ENCODE measurements at places on chromosomes 2 and 18. TPM values are rescaled to one million over a fixed set of nuclear protein-coding genes. Genes with fewer than 3 reads are reported as not detected.
A peak's percentile ranks its signal among the peaks of the same experiment; 100 is the strongest.

Gene CYRIA
- 2.2 TPM for total RNA-seq

Gene MEIS1
- total RNA-seq, result 59.0 TPM

Gene KCNE4
- total RNA-seq, result 0.75 TPM

Gene KCNF1
- 1.3 TPM for total RNA-seq

DNA sequence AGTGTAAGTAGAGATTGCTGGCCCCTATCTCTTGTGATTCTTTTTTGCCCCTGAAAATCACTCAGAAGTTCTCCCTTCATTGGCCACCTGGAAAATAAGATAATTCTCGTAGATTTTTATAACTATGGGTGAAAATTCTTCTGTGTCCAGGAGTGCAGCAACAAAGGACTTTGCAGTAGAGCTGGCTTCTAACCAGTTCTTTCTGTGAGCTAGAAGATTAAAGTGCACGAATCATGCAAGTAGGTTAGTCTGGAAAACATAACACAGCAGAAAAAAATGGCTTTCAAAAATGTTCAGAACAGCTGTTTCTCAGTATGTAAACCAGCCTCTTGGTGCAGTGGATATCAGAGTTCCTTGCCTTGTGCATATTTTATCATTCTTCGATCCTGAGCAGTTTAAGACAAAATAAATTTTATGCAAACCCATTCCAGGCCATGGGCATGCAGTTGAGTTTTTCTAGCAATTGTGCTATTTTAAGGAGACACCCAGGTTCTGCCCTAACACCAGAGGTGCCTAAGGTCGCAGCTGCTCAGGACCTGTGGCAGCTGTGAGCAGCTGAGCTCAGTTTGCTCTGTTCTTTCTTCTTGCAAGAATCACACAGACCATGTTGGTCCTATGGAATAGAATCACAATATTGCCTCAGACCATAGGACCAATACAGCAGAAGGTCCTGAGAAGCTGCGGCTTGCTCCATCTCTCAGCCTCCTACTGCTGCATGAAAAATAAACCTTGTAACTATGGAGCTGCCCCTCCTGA lies 80.9 kb upstream of the BCL2L11 start:
- no peak overlapping the region for H3K4me3 ChIP-seq
- DNase-seq, result no peak
- no peaks in the 10 kb centered on the region for H3K4me1 ChIP-seq
- no peaks in the 10 kb centered on the region for H3K36me3 ChIP-seq

GRCh38 chr2:95552911-95553310 lies 38.9 kb upstream of the TRIM43 start:
- H3K27ac ChIP-seq, result no peak overlapping the region
- no peak overlapping the region for H3K4me3 ChIP-seq
- no peak for DNase-seq
- H3K36me3 ChIP-seq, result no peaks in the 10 kb centered on the region
- no peaks in the 10 kb centered on the region for H3K27me3 ChIP-seq
- H3K4me1 ChIP-seq, result peaks cover 3% of the 10 kb centered on the region

DNA sequence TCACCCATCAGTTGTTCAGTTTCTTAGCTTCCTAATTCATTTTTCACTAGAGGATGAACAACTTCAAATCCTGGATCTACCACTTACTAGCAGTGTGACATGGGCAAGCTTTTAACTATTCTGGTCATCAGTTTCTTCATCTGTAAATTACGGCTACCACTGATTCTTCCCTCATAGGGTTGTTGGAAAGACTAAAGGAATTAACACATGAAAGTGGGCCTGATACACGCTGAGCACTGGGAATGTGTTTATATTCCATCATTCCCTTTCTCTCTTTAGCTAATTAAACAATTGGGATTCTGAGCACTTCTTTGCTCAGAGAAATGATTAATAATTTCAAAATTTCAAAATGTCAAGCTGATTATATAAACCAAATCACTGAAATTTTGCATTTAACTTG lies 862.3 kb upstream of the GCFC2 start:
- H3K4me1 ChIP-seq, result no peaks in the 10 kb centered on the region
- H3K27me3 ChIP-seq, result no peaks in the 10 kb centered on the region
- H3K4me3 ChIP-seq, result no peak overlapping the region
- no peak for DNase-seq
- H3K36me3 ChIP-seq, result no peaks in the 10 kb centered on the region

DNA sequence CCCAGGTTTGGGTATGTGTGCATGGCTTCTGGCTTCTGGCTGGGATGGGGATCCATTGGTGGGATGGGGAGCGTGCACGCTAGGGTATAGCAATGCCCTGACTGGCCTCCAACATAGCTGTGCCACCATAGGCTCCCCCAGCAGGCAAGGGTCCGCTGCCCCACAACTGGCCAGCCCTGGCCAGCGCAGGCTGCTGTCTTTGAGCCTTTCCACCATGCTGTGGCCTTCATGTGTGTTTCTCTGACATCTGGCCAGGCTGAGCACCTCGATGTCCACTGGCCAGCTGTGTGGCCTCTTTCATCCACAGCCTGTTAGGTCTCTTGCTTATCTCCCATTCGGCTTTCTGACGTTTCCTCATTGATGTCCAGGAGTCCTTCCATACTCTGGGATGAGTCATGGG lies 231.3 kb downstream of the NDUFA10 start:
- H3K4me3 ChIP-seq, result no peak overlapping the region
- no peak overlapping the region for H3K27ac ChIP-seq
- H3K27me3 ChIP-seq, result no peaks in the 10 kb centered on the region
- H3K36me3 ChIP-seq, result no peaks in the 10 kb centered on the region
- no peak for DNase-seq
- H3K4me1 ChIP-seq, result no peaks in the 10 kb centered on the region

- H3K36me3 ChIP-seq, result no peaks in the 10 kb centered on the region
- H3K4me3 ChIP-seq, result no peak overlapping the region
- H3K27me3 ChIP-seq, result no peaks in the 10 kb centered on the region
- no peaks in the 10 kb centered on the region for H3K4me1 ChIP-seq
These were observed 434.2 kb downstream of the GRB14 start for GRCh38 chr2:164187121-164187520.

DNA sequence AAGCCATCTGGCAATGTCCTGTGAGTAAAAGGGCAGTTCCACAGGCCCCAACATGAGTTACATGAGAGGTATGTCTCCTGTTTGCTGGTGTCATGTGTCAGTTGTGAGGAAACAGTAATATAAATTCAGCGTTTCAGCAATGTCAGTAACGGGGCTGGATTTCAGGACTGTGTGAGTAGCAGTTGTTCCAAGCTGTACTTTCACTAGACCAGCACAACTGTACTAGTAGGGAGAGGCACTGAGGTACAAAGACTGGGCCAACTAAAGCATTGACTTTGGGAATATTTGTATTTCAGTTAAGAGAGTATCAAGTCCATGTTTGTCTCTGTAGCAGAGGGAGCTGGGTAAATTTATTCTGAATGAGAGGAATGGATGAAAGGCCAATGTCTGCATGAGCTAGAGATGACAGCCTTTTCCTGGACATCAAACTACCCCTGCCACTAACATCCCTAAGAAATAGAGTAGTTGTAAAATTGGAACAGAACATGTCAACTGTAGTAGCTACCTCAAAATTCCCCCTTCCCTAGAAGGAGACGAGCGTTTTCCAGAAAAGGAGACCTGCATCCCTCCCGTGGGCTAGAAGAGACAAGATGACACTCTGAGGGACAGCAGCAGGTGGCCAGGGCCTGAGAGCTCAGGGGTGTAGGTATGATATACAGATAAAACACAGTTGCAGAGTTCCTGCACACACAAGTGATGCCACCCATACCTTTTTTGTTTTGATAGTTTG lies 24.4 kb downstream of the EIF4E2 start:
- no peak overlapping the region for H3K4me3 ChIP-seq
- peaks cover 4% of the 10 kb centered on the region for H3K4me1 ChIP-seq
- DNase-seq, result no peak
- H3K27me3 ChIP-seq, result no peaks in the 10 kb centered on the region
- no peak overlapping the region for H3K27ac ChIP-seq
- H3K36me3 ChIP-seq, result no peaks in the 10 kb centered on the region

DNA sequence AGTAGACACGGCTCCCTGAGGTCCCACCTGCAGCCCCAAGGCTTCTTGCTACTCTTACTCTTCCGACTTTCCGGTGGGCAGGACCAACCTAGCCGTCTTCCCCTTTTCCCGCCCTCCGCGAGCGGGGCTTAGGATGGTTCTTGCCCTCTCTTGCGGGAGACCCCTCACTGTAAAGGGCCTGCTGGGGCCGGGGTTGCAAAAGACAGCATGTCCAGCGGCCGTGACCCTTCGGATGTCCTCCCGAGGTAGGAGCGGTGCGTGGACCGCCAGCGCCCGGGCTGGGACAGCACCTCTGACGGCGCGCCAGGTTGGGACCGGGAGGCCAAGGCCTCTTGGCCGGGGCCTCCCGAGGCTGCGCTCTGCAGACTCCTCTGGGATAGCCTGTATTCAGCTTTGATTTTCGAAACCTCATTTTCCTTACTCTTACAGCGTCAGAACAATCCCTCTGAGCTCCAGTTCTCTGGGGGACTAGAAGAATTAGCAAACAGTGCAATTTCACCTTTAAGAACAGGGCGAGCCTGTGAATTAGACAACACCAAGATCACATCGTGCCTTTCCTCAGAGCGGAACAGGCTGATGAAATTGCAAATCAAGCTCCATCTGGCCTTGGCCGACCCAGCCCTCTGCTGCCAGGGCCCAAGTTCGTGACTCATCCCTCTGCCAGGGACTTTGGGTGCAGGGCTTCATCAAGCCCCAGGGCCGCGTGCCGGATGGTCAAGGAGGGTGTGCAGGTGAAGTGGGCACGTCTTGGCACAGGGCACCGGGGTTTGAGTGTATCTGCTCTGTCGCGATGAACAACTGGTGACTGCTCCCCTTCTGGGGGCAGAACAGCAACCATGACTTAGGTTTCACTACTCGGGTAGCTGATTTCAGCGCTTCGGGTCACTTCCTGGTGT lies 777 bp downstream of the MOCOS start:
- no peaks in the 10 kb centered on the region for H3K27me3 ChIP-seq
- H3K27ac ChIP-seq, result no peak overlapping the region
- peak; percentile 70 for DNase-seq

GRCh38 chr2:133541797-133542196 lies 26.5 kb downstream of the NCKAP5 start:
- no peak overlapping the region for H3K27ac ChIP-seq
- no peak overlapping the region for H3K4me3 ChIP-seq
- no peaks in the 10 kb centered on the region for H3K4me1 ChIP-seq
- H3K27me3 ChIP-seq, result no peaks in the 10 kb centered on the region
- no peaks in the 10 kb centered on the region for H3K36me3 ChIP-seq

DNA sequence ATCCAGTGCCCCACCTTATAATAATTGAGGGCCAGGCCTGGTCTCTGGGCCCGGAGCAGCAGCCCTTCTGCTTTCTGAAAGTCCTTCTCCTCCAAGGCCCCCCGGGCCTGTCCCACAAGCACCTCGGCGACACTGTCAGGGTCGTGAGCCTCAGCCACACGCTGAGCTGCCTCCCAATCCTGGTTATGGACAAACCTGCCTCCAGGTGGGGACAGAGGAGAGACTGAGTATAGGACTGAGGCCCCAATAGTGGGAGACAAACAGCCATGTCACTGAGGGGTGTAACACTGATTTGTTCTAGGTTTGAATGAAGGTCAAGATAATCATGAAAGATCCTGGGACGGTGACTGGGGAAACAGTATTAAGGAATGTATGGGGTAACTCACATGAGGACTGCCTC lies 11.8 kb downstream of the KRTCAP3 start:
- no peak for DNase-seq
- no peaks in the 10 kb centered on the region for H3K4me1 ChIP-seq
- no peak overlapping the region for H3K27ac ChIP-seq
- no peaks in the 10 kb centered on the region for H3K27me3 ChIP-seq
- no peak overlapping the region for H3K4me3 ChIP-seq

DNA sequence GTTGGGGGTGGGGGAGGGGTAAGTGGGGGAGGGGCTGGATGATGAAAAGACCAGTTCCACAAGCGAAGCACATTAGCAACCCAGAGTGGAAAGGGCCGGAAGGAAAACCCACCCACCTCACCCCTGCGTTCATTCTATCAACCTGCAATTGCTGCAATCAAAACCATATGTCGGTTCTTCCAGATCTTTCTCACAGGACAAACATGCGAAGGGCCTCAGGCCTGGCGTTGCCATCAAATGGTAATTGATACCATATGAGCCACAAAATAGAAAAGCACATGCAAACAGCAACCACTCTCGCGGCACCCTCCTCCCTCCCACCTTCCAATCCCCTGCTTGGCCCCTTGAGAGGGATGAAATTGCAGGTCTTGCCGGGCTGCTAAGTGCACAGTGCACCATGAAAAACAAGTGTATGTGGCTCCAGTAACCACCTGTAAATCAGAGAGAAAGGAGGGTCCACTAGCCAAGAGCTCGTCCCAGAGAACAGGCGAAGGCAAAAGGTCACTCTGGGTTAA lies 287.5 kb downstream of the TCF4 start:
- H3K4me3 ChIP-seq, result no peak overlapping the region
- H3K36me3 ChIP-seq, result no peaks in the 10 kb centered on the region
- H3K27me3 ChIP-seq, result no peaks in the 10 kb centered on the region
- no peaks in the 10 kb centered on the region for H3K4me1 ChIP-seq
- DNase-seq, result no peak
- no peak overlapping the region for H3K27ac ChIP-seq

GRCh38 chr2:106107509-106108131 lies 86.5 kb downstream of the UXS1 start:
- no peak overlapping the region for H3K27ac ChIP-seq
- H3K4me3 ChIP-seq, result no peak overlapping the region
- no peak for DNase-seq

DNA sequence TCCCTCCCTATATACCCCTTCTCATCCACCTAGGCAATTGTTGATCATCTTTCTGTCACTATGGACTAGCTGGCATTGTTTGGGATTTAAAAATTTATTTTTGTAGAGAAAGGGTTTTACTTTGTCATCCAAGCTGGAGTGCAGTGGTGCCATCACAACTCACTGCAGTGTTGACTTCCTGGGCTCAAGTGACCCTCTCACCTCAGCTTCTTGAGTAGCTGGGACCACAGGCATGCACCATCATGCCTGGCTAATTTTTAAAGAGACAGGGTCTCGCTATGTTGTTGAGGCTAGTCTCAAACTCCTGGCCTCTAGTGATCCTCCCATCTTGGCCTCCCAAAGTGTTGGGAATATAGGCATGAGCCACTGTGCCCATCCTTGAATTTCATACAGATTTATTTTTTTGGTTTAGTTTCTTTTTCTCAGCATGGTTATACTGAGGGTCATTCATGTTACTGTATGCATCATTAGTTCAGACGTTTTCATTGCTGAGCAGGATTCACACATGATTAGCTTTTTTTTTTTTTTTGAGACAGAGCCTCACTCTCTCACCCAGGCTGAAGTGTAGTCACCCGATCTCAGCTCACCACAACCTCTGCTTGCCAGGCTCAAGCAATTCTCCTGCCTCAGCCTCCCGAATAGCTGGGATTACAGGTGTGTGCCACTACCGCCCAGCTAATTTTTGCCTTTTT lies 8.6 kb upstream of the PCARE start:
- no peak overlapping the region for H3K27ac ChIP-seq
- no peaks in the 10 kb centered on the region for H3K36me3 ChIP-seq
- no peaks in the 10 kb centered on the region for H3K4me1 ChIP-seq
- H3K27me3 ChIP-seq, result no peaks in the 10 kb centered on the region
- no peak for DNase-seq
- no peak overlapping the region for H3K4me3 ChIP-seq
